ENCODE measurements at places on chromosomes 11 and 22.
A peak's percentile ranks its signal among the peaks of the same experiment; 100 is the strongest.

- peak; percentile 82 for DNase-seq
Observed at GRCh38 chr22:27489178-27489675, 312.3 kb downstream of the MN1 start.

- DNase-seq: no peak
Observed at GRCh38 chr22:27805841-27806240, 4.3 kb upstream of the MN1 start.

GRCh38 chr11:60431251-60431650 is 1.9 kb downstream of the MS4A5 start:
- DNase-seq: no peak

GRCh38 chr22:19169002-19169946 is 9.3 kb downstream of the SLC25A1 start:
- no peak for DNase-seq

DNA sequence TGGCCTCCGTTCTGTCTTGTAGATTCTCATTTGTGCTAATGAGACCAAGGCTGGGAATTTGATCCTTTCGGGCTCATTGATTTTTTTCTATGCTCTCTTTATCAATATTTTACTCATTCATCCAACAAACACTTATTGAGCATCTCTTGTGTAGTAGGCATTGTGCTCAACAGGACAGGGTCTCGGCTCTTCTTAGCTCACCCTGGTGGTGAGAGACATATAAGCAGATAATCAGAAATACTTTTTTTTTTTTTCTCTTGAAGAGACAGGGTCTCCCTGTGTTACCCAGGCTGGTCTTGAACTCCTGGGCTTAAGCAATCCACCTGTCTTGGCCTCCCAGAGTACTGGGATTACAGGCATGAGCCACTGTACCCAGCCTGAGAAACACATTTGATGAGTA is 48.0 kb upstream of the SLC5A1 start:
- no peak for DNase-seq

DNA sequence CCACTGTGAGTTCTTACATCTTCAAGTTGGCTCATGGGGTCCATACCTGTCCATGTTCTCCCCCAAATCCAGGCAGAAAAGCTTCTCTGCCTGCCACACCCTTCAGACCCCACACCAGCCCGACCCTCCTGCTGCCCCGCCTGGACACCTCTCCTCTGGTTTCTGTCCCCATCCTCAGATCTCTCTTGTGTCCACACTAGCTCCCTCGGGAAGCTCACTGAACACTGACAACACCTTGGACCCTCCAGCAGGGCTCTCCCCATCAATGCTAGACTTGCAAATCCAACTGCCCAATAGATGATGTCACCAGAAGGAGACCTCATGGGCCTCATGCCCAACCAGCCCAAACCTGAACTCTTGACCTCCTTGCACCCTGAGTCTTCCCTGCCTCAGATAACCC is 2.9 kb downstream of the SCARF2 start:
- no peak for DNase-seq

GRCh38 chr11:44113018-44113417 is 17.5 kb downstream of the EXT2 start:
- DNase-seq: no peak

- no peak for DNase-seq
Observed at GRCh38 chr11:75105462-75105925, 8.8 kb upstream of the OR2AT4 start.

DNA sequence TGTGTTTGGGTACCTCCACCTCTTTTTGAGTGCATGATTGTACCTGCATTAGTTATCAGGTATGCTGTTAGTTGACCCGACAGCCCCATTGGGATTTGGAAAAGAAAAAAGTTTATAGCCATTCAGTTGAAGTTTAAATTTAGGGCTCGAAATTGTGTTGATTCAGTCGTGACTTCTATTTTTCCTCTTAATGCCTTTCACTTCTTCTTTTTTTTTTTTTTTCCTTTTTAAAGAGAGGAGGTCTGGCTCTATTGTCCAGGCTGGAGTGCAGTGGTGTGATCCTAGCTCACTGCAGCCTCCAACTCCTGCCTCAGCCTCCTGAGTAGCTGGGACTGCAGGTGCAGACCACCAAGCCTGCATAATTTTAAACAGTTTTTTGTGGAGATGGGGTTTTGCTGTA is 2.3 kb downstream of the STT3A start:
- no peak for DNase-seq

DNA sequence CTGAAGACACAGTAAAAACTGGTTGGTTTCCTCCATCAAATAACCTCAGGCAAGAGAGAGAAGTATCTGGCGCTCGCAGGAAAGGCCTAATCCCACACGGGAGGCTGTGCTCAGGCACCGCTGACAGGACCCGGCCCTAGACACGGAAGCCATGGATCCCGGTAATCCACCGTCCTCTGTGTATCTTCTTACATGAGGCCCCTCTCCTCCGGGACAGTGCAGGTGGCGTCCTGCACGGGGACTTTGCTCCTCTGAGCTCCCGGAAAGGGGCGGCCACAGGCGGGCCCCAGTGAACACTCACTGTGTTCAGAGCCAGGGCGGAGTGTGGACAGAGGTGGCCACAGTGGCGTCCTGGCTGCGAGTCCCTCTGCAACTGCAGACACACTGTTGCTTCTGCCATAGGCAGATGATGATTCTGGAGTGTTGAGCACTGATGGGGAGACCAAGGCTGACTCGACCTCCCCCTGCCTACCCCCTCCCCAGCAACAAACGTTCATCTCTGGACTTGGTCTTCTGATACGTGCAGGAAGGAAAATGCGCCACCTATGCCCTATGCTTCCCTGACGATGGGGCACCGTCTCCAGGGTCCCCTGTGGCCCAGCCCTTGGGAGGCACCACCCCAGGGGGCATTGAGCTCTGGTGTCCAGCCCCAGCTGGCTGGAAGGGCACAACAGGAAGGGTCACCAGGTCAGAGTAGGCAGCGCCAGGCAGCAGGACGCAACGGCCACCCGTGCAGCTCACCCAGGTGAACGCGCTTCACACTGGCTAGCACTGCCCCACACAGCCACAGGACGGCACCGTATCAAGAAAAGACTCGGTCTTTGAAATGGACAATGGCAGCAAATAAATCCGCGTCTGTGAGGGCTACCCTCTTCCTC is 95.7 kb downstream of the TRMU start:
- peak; percentile 77 for DNase-seq

DNA sequence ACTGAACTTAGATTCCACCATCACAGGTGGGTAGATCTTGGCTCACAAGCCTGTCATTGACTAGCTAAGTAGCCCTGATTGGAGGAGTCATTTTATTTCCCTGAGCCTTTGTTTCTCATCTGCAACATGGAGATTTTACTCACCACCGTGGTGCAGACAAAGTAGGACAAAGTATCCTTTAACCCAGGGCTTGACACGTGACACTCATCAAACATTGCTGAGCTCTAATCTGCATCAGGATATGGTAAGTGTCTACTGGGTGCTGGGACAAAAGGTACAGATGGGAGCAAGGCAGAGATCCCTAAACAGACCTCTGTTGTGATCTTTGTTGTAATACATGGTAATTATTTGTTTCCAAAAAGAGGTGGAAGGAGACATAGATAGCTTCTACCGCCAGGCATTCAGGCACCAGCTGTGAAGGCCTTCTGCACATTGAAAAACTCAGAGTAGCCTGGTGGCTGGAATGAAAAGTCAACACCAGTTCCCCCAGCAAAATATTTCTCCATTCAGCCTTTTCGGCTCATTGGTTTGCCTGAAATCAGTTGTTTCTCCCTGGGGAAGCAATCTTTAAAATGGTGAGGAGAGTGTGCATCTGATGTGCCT is 18.3 kb upstream of the MICAL2 start:
- DNase-seq: peak; percentile 58

GRCh38 chr22:29369460-29369859 is 18.9 kb downstream of the AP1B1 start:
- no peak for DNase-seq

- no peak for DNase-seq
Observed at GRCh38 chr22:46256358-46256958, 6.4 kb upstream of the CDPF1 start.

GRCh38 chr22:25475257-25476022 is 89.0 kb upstream of the GRK3 start:
- no peak for DNase-seq

Measured in left colon (tissue), 2 donors.